Activated CD4-positive, alpha-beta memory T cell treated with anti-CD3 and anti-CD28 coated beads for 36 hours (primary cell): ENCODE measurements at places on chromosomes 2 and 18.

- H3K4me3 ChIP-seq, result no peak overlapping the region
- no peaks in the 10 kb centered on the region for H3K36me3 ChIP-seq
- H3K27me3 ChIP-seq, result no peaks in the 10 kb centered on the region
- DNase-seq, result no peak
Measured at GRCh38 chr2:14306268-14306861, 326.2 kb upstream of the LRATD1 start.

- no peaks in the 10 kb centered on the region for H3K36me3 ChIP-seq
- H3K4me3 ChIP-seq, result no peak overlapping the region
- peaks cover 11% of the 10 kb centered on the region for H3K27me3 ChIP-seq
- no peaks in the 10 kb centered on the region for H3K4me1 ChIP-seq
- DNase-seq, result no peak
Measured at GRCh38 chr2:88253997-88254396, 83.9 kb downstream of the THNSL2 start.

- H3K4me1 ChIP-seq, result no peaks in the 10 kb centered on the region
- no peaks in the 10 kb centered on the region for H3K27me3 ChIP-seq
- H3K27ac ChIP-seq, result no peak overlapping the region
- no peaks in the 10 kb centered on the region for H3K36me3 ChIP-seq
- DNase-seq, result no peak
- H3K4me3 ChIP-seq, result no peak overlapping the region
Measured at GRCh38 chr2:159562248-159562647, 54.1 kb downstream of the BAZ2B start.

DNA sequence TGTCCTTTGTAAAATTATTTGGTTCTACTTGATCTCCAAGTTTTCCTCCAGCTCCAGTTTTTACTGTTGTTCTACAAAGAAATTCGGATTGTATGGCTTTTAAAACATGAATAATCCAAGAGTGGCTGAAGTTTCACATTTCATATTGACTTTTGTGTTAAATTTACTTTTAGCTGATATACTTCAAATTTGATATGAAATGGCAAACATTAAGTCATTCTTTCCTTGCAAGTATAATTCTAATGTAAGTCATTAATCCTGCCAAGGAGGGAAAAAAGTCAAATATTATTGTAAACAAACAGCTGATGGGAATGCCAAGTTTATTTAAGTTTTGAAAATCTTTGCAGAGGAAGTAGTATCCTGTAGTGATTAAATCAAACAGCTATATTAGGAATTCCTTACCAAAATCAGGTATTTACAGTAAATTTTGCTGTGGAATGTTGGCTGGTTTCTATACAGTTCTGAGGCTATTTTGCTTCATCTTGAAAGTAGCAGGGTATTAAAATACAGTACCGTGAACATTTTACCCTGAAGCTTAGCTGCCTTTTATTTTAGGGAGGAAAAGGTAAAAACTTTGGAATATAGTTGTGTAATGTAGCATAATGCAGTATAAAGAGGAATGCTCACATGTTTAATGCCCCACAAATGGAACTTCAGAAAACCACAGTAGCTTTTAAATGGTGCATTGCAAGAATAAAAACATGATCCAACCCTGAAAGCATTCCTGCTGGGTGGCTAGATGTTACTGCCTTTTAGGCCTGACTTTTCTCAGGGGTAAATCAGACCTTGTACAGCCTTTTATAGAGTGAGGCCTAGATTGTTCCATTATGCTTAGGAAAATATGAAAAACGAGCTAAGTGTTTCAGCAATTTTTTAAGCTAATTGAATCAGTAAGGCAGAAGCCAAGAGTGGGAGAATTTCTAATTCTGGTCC, 62.7 kb upstream of the NT5C1B start:
- no peak overlapping the region for H3K27ac ChIP-seq
- H3K4me1 ChIP-seq, result no peaks in the 10 kb centered on the region

GRCh38 chr2:10877651-10878111, 34.1 kb upstream of the KCNF1 start:
- no peak for DNase-seq
- H3K36me3 ChIP-seq, result no peaks in the 10 kb centered on the region
- no peak overlapping the region for H3K4me3 ChIP-seq
- H3K27ac ChIP-seq, result no peak overlapping the region
- H3K4me1 ChIP-seq, result peaks cover 6% of the 10 kb centered on the region

DNA sequence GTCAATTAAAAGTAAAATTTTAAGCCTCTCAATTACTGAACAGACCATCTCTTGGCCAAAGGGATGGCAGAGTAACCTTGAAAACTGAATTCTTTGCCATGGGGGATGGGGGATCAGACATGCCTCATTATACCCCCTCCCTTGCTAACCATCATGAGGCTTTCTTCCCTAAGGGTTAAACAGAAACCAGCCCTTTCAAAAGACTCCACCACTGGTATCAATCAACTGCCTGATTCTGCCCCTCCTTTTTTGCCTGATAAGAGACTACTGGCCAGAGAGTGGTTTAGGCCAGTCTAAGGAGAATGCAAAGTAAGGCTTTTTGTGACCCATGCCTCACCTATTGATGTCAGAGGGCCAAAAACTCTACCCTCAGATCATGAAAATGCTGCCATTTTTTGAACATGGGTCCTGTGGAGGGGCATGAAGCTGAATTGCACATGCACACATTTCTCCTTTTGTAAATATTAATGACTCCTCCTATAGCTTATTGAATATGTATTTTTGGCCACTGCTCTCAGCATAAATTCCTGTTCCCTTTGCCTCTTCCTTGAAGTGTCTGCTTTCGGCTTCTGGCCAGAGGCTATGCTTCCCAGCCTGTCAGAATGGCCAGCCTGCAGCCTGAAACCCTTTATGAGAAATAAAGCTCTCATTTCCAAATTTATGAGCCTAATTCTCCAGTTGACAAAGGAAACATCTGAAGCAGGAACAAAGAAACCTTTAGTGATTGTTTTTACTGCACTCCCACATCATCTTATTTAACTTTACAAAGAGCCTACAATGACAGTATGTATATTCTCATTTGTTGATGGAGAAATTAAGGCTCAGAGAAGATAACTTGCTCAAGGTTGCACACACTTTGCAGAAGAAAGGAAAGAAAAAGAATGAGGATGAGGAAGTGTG, 270.7 kb upstream of the CELF4 start:
- H3K4me1 ChIP-seq, result no peaks in the 10 kb centered on the region
- no peak for DNase-seq
- no peaks in the 10 kb centered on the region for H3K27me3 ChIP-seq
- no peak overlapping the region for H3K27ac ChIP-seq
- H3K36me3 ChIP-seq, result no peaks in the 10 kb centered on the region
- no peak overlapping the region for H3K4me3 ChIP-seq

DNA sequence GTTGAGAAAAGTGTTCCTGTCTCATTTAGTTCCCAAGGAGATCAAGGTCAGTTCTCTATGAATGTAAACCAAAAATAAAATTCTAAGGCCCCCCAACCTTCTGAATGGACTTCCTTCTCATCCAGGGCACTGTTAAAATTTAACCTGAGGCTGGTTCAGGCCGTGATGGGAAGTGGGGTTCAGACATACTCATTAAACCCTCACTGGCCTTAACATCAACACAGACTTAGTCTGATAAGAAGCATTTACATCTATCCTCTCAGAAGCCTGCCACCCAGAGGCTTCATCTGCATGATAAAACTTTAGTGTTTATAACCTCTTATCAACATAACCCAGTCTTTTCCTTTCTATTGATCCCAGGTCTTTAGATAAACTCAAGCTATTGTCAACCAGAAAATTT, 22.4 kb downstream of the ITSN2 start:
- DNase-seq, result no peak
- no peak overlapping the region for H3K27ac ChIP-seq
- H3K4me1 ChIP-seq, result peaks cover 66% of the 10 kb centered on the region
- no peak overlapping the region for H3K4me3 ChIP-seq
- H3K27me3 ChIP-seq, result no peaks in the 10 kb centered on the region

- DNase-seq, result no peak
- H3K27me3 ChIP-seq, result no peaks in the 10 kb centered on the region
- no peak overlapping the region for H3K27ac ChIP-seq
- no peaks in the 10 kb centered on the region for H3K4me1 ChIP-seq
- H3K36me3 ChIP-seq, result no peaks in the 10 kb centered on the region
Measured at GRCh38 chr2:74708296-74708695, 54.2 kb downstream of the SEMA4F start.

DNA sequence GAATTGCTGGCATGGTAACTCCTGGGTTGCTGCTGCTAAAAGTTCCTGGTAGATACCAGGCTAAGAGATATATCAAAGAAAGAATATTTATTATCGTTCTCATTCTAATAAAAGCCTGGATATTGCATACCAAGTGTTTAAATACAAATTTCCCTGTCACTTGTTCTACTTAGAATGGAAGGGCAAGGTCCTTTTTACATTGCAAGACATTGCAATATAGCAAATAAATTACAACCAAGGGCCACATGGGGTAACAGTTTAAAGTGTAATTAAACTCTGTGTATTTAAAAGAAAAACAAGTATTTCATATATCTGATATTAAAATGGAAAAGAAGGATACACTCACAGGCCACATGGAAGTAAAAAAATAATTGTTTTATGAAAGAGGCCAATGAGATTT, 16.2 kb downstream of the PDE11A start:
- H3K36me3 ChIP-seq, result no peaks in the 10 kb centered on the region
- no peak overlapping the region for H3K4me3 ChIP-seq
- no peak for DNase-seq
- H3K27ac ChIP-seq, result no peak overlapping the region
- H3K4me1 ChIP-seq, result no peaks in the 10 kb centered on the region

- H3K36me3 ChIP-seq, result no peaks in the 10 kb centered on the region
- H3K4me3 ChIP-seq, result no peak overlapping the region
- no peaks in the 10 kb centered on the region for H3K4me1 ChIP-seq
Measured at GRCh38 chr2:153519257-153519875, 40.8 kb upstream of the RPRM start.

DNA sequence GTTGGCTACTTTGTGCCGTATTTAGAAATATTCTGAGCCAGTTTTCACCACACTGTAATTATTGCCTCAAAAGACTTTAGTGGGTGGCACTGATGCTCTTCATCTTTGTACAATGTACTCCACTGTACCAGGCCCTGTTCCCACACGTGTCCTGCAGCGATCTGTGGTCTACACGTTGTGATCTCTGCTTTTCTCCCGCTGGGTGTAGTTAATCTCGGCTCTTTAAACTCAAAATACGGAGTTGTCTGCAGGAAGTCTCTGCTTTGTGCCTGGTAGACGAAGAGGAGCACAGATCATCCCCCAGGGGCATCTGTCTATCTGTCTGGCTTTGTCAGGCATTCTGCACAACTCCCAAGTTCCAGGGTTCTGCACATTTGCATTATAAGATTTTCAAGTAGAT, 12.1 kb upstream of the GREB1 start:
- no peaks in the 10 kb centered on the region for H3K27me3 ChIP-seq
- H3K36me3 ChIP-seq, result no peaks in the 10 kb centered on the region
- DNase-seq, result no peak

GRCh38 chr2:189411860-189412259, 29.4 kb upstream of the WDR75 start:
- no peak overlapping the region for H3K4me3 ChIP-seq
- no peaks in the 10 kb centered on the region for H3K27me3 ChIP-seq
- H3K4me1 ChIP-seq, result peaks cover 11% of the 10 kb centered on the region
- H3K27ac ChIP-seq, result no peak overlapping the region

DNA sequence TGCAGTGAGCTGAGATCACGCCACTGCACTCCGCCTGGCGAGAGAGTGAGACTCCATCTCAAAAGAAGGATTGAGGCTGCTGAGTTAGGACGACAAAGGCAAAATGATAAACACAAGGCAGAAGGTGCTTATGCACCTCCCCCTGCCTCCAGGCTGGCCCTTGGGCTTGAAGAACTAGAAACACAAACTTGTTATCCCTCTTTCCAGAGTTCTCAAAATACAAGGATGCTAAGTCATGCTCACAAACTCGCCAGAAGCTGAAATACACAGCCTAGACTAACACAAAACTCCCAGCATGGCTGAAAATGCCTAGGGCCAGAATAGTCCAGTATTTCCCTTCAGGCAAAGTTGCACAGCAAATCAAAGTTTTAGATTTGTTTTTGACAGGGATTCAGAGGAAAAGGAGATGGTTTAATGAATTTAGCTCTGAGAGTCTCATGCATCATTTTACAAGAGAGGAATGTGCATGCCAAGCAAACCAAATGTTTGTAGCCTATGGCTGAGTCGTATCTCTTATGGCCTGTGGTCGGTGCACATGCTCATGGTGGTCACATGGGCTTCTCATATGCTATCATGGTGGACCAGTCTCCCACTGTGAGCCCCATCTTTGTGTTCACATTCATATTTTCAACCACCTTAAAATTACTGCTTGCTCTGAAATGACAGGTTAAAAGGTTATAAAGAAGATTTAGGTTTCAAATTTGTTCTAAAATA, 16.2 kb upstream of the MREG start:
- H3K4me3 ChIP-seq, result no peak overlapping the region
- no peaks in the 10 kb centered on the region for H3K27me3 ChIP-seq
- peak; percentile 51 for DNase-seq
- no peak overlapping the region for H3K27ac ChIP-seq
- H3K36me3 ChIP-seq, result peaks cover 7% of the 10 kb centered on the region

DNA sequence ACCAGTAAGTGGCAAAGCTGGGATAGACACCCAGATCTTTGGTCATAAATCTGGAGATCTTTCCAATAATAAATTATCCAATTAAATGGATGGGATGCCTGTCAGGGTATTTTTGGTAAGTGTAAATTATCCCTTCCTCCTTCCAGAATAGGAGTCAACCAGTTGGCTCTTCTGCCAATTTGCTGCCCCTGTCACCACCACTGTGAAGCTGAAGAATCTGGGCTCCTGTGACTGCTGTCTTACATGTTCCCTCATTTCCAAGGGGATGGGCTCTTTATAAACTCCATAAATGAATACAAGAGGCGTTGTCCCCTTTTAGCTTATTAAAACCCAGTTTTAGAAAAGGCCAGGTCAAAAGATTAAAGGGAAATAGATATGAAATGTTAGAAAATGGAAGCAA, 17.8 kb upstream of the BMP10 start:
- DNase-seq, result no peak
- no peaks in the 10 kb centered on the region for H3K27me3 ChIP-seq
- H3K4me1 ChIP-seq, result no peaks in the 10 kb centered on the region
- H3K27ac ChIP-seq, result no peak overlapping the region

DNA sequence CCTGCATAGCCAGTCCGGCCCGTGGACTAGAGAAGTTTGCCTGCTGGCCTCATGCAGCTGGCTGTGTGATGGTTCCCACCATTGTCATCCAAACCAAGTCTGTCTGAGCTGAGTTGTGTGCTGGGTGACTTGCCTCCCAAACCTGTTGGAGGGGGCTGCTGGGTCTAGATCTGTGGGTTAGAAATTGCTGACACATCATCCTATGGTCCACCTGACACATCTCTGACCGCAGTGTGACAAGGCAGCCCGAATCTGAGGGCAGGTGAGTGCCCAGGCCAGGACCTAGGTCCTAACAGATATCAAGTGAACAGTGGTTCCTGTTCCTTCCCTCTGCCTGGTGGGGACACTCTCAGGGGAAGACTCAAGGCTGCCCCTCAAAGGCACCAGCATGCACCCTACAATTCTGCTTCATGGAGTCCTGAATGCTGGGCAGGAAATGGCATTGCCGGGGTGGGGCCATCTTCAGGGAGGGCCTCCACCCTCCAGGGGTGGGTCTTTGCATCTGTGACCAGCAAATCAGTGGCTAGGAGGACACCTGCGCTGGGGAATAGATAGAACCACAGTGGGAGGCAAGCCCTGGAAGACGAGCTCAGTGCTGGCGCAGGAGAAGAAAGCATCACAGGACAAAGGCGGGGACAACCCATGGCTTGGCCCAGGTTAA, 117.9 kb upstream of the ID2 start:
- H3K27ac ChIP-seq, result no peak overlapping the region
- no peaks in the 10 kb centered on the region for H3K36me3 ChIP-seq
- H3K27me3 ChIP-seq, result no peaks in the 10 kb centered on the region
- DNase-seq, result no peak
- no peak overlapping the region for H3K4me3 ChIP-seq

- no peaks in the 10 kb centered on the region for H3K27me3 ChIP-seq
- H3K4me1 ChIP-seq, result peaks cover 64% of the 10 kb centered on the region
- DNase-seq, result peak; percentile 67
- H3K27ac ChIP-seq, result peak overlapping the region; percentile 94
- no peaks in the 10 kb centered on the region for H3K36me3 ChIP-seq
- peak overlapping the region; percentile 10 for H3K4me3 ChIP-seq
Measured at GRCh38 chr18:46155641-46156051, 51.5 kb downstream of the HAUS1 start.
